H4 (cell line): ENCODE measurements at places on chromosomes 16 and 17. TPM values are rescaled to one million over a fixed set of nuclear protein-coding genes. Genes with fewer than 3 reads are reported as not detected.

The OR3A3 gene
- not detected in 2 replicates for total RNA-seq

The CCL1 gene
- total RNA-seq: not detected in 2 replicates

The TCAP gene
- 0.81 TPM in 1 of 2 replicates, not detected in the other for total RNA-seq

The LITAFD gene
- not detected in 2 replicates for total RNA-seq

The KRT36 gene
- total RNA-seq: not detected in 2 replicates

The RPA1 gene
- 29.0 and 40.3 TPM in 2 replicates for total RNA-seq
